EH (cell line): ENCODE measurements at places on chromosomes 4 and X.
A peak's percentile ranks its signal among the peaks of the same experiment; 100 is the strongest.

DNA sequence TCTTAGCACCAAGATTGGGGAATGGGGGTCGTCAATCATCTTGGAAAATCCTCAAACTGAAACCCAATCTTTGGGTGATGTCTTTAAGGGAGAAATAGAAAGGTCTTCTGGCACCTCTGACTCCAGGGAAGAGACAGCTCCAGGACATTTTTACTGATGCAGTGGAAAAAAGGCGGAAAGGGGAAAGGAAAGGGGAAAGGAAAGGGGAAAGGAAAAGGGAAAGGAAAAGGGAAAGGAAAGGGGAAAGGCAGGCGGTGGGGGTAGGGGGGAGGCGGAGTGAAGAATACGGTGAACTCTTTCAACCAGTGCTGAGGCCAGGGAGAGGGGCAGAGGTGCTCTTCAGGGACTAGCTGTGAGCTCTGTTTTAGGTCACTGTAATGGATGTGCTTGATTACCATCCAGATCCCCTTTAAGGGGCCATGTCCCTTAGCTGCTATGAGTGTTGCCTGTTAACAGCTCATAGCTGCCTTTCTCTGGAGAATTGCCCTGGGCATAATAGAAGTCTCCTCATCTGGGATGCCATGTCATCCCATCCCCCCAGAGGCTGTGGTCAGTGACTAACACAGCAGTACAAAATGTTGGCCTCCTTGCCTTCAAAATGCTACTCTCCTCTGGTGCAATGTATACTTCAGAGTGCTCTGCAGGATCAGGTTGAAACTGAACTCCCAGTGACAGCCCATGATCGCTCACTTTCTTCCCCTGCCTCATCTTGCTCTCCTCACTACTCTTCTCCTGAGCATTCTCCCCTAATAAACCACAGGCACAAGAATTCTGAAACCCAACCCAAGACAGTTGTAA is 92.4 kb upstream of the AP1S2 start:
- peak; percentile 93 for DNase-seq

- DNase-seq, result no peak
Measured at GRCh38 chr4:140816806-140817510, 60.8 kb upstream of the TBC1D9 start.

GRCh38 chrX:17368002-17368401 is 7.0 kb upstream of the NHS start:
- no peak for DNase-seq

DNA sequence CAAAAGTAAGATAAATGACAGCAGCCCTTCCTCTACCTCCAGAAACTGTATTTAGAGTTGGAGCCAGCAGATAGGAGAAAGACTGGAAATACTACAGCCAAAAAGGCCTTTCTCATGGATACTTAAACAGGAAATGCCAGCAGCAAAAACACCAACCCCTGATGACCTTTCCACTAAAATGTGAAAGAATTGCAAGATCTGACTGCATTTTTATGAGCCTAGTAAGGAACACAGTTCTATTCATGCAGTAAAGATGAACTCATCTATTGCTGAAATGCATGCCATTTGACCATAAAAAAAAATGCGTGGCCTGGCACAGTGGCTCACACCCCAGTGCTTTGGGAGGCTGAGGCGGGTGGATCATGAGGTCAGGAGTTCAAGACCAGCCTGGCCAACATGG is 19.9 kb downstream of the ABCG2 start:
- DNase-seq, result peak; percentile 97

- no peak for DNase-seq
Measured at GRCh38 chrX:120677004-120677652, 47.3 kb upstream of the C1GALT1C1 start.

DNA sequence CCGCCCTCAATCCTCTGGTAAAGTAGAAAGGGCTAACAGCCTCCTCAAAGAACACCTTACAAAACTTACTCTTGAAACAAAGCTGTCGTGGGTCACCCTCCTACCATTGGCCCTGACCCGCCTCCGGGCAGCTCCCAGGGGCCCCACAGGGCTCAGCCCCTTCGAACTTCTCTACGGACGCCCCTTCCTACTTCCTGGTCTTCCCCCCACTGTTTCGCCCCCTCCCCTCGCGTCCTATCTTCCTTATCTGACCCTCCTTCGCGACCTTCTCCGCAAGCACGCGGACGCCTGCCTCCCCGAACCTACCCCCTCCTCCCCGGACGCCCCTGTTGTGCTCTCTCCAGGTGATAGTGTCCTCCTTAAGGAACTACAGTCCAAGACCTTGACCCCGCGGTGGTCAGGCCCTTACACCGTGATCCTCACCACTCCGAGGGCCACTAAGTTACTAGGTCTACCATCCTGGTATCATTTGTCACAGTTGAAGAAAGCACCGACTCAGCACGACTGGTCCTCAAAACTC is 963.1 kb downstream of the RPA4 start:
- no peak for DNase-seq

- no peak for DNase-seq
Measured at GRCh38 chr4:9970399-9971011, 50.8 kb downstream of the SLC2A9 start.

DNA sequence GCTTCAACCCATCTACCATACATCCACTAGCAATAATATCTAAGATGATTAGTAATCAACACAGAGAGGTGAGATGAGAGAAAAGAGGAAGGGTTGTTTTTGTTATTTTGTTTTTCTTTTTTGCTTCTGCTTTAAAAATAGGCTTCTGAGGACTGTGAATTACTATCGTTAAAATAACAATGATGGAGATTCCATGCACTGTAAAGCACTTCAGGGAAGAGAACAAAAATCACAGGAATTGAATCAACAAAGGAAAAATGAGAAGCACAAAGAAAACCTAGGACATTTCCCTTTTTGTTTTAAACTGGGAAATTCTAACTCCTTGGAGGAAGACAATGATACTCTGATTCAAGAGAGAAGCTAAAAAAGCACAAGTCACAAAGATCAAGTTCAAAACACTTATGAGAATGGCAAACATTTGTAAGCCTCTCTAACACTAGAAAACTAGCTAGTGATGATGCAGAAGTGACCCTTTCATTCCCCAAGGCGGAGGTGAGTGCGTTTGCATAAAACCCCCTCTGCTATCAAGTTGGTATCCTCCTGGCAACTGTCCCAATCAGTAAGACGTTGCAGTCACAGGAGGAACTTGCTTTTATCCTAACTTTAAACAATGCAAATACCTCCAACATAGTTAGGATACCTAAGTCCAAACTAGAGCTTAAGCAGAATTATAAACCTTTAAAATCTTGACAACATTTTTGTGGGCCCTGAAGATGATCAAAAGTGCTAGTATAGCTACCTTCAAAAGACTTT is 308.5 kb downstream of the CAMK2D start:
- DNase-seq, result peak; percentile 32

- no peak for DNase-seq
Measured at GRCh38 chrX:55120761-55121358, 32.0 kb downstream of the PAGE2 start.

DNA sequence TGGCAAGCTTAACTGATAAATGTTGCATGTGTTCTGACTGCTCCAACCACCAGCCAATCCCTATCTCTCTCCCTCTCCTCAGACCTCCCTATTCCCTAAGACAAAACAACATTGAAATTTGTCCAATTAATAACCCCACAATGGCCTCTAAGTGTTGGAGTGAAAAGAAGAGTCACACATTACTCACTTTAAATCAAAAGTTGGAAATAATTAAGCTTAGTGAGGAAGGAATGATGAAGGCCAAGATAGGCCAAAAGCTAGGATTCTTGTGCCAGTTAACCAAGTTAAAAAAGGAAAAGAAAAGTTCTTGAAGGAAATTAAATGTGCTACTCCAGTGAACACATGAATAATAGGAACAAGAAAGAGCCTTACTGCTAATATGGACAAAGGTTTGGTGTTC is 55.6 kb downstream of the FBXW7 start:
- DNase-seq, result no peak

DNA sequence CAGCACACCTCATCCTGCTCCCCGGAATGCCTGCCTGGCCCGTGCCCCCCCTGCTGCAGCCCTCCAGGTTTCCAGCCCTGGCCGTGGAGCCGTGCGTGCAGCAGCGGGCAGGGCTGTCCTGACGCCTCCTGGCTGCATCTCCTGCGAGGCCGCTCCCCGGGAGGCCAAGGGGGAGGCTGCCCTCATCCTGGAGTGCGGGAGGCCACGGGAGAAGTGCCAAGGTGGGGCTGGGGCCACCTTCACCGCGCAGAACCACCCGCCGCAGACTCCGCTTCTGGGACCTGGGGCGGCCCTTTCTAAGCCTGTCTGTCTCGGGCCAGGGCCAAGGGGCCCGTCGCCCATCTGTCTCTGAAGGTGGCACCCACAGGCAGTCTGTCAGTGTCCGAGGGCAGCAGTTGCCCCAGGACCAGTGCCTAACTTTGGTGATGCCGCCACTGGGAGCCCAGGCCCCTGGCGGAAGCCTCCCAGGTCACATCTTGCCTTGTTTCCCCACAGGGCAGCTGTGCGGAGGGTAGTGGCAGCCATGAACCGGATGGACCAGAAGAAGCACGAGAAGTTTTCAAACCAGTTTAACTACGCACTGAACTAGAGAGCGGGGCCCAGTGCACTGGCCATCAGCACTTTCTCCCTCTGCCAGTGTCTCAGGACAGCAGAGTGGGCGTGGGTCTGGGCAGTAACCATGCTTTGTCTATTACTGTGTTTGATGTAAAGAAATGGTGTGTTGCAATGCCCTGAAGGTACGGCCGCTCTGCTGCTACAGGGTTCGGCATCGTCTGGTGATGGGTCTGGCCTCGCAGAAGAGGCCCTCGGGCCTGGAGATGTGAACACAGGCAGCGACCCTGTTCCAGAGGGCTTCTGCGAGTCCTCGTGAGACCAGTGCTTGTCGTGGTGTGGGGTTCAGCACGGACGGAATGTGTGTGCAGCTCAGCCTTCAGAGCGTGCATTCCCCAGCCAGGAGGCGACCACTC is 20.6 kb downstream of the NKX1-1 start:
- no peak for DNase-seq

GRCh38 chr4:10017037-10017893 is 4.0 kb downstream of the SLC2A9 start:
- DNase-seq, result no peak

DNA sequence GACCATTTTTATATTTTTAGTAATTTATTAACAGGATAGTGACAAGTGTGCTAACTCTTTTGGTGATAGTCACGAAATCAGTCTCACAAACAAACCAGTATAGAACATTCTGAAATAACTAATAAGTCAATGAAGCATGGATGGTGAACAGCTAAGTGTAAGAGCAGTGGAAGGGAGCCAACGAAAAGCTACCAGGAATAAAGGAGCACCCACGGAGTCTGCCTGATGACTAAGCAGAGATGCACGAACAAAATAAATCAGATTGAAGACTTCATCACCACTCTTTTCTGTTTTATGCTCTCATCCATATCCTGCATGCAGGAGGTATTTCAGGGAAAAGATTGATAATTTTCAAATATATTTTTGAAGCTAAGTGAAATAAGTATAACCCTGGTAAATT is 891.1 kb upstream of the HS3ST1 start:
- no peak for DNase-seq

- DNase-seq, result no peak
Measured at GRCh38 chr4:160319221-160319867, 1216.5 kb downstream of the RAPGEF2 start.

GRCh38 chr4:158964114-158964727 is 138.7 kb upstream of the RAPGEF2 start:
- DNase-seq, result no peak

- DNase-seq, result no peak
Measured at GRCh38 chrX:74179499-74179898, 124.5 kb upstream of the ZCCHC13 start.
